Dermis microvascular lymphatic vessel endothelial cell (primary cell): ENCODE measurements at places on chromosomes 7 and 10. TPM values are rescaled to one million over a fixed set of nuclear protein-coding genes. Genes with fewer than 3 reads are reported as not detected.

GRCh38 chr7:113904521-113904920 is 14.3 kb downstream of the PPP1R3A start:
- no peak for DNase-seq

DNA sequence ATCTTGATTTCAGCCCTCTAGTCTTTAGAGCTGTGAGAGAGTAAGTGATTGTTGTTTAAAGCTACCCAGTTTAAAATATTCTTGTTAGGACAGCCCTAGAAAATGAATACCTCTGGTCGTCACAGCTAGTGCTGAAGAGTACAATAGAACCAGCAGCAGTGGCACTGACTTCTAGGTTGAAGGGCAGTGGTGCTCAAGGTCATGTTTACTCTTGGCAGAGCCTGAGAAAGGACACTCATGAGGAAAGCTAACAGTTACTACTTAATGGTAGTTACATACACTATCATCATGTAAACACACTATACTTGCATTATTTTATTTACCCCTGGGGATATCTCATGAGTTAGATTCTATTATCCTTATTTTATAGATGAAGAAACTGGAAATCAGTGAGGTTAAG is 323.0 kb downstream of the SH2D4B start:
- no peak for DNase-seq

DNA sequence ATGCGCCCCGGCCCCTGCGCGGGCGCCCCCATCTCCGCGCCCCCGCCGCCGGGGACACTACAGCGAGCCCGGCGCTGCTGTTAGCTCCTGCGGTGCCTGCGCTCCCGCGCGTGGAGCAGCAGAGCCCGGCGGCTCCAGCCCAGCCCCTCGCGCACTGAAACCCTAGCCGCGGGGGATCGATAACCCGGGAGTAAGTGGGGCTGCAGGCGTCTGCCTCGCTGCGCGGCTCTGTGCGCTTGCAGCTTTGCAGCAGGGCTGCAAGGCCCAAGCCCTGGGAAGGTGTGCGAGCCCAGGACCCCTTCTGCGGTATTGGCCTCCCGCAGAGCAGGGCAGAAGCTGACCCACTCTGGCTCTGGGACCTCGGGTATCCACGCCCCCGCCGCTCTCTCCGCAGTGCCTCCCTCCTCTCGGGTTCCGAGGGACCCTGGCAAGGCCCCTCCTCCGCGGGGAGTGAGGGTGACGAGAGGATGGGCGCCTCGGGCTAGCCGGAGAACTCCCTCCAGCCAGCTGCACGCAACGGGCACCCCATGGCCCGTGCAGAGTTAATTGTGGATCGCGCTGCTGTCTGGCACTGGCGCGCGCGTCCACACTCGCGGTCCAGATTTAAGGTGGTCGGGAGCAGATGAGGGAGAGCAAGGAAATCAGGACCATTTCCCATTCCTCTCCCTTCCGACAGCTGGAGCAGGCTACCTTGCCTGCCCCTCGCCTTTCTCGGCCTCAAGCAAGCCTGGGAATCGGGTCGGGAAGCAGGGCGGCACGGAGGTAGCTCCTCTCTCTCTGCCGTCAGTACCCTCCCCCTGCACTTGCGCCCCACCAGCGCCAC is 2.1 kb downstream of the SHH start:
- DNase-seq = no peak

GRCh38 chr10:123865350-123865749 is 26.3 kb downstream of the CPXM2 start:
- DNase-seq = no peak

- DNase-seq = no peak
Observed at GRCh38 chr10:46541735-46542566, 14.5 kb downstream of the GPRIN2 start.

DNA sequence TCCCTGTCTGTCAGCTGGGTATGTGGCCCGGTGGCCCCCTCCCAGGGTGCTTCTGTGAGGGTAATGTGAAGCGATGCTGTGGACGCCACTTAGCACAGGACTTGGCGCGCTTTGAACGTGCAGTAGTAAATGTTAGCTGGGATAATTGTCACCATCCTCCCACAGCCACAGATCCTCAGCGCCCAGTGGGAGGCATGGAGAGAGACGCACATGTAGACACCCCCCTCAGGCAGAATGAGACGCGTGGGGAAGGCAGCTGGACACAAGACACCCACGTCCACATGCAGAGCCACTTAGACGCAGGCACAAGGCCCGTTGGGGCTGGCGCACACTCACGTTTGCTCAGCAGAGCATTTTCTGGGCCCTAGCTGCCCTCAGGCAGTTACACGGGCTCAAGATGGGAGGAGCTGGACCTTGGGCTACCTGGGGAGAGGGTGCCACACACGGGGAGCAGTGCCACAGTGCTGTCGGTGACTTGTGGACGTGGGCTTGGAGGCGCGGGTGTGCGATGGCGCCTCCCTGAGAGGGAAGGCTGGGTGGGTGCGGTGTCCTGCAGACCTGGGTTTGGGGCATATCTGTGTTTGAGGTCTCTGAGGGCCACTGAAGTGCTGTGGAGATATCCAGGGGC is 26.4 kb downstream of the ADCYAP1R1 start:
- DNase-seq = no peak

GRCh38 chr10:48466611-48467240 is 138.1 kb downstream of the ARHGAP22 start:
- no peak for DNase-seq

DNA sequence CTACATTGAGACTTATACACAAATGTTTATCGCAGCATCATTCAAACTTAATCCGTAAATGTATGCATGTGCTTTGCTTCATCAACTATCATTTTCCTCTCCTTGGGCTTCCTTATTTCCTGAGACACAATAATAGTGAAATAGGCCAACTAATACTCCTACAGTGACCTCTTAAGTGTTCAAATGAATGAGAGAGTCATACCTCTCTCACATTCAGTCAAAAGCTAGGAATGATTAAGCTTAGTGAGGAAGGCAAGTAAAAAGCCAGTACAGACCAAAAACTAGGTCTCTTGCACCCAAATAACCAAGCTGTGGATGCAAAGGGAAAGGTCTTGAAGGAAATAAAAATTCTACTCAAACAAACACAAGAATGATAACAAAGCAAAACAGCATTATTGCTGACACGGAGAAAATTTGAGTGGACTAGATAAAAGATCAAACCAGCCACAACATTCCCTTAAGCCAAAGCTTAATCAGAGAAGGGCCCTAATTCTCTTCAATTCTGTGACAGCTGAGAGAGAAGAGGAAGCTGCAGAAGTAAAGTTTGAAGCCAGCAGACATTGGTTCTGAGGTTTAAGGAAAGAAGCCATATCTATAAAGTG is 72.3 kb downstream of the GLCCI1 start:
- DNase-seq = no peak

DNA sequence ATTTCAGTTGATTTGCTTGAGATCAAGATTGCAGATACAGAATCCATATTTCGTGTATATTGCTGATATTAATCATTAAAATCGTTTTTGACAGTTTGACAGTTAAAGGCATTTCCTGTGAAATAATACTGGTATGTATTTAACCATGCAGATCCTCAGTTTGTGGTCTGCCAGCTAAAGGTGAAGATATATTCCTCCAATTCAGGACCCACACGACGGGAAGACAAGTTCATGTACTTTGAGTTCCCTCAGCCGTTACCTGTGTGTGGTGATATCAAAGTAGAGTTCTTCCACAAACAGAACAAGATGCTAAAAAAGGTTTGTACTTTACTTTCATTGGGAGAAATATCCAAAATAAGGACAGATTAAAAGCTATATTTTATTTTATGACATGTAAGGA is 94.3 kb downstream of the PTEN start:
- no peak for DNase-seq

The BAZ1B gene
- 37.2 and 37.3 TPM in 2 replicates for total RNA-seq

The LRRC17 gene
- 0.77 and 0.89 TPM in 2 replicates for total RNA-seq

The JAZF1 gene
- total RNA-seq = 2.8 TPM in 2 replicates

The GIGYF1 gene
- 9.0 and 15.2 TPM in 2 replicates for total RNA-seq
